Activated gamma-delta T cell treated with Interleukin-2 at 50 U/mL for 16 hours (primary cell): ENCODE measurements at places on chromosomes 7 and 10.

GRCh38 chr7:123608991-123609882 lies 7.6 kb downstream of the ASB15 start:
- no peak for DNase-seq

DNA sequence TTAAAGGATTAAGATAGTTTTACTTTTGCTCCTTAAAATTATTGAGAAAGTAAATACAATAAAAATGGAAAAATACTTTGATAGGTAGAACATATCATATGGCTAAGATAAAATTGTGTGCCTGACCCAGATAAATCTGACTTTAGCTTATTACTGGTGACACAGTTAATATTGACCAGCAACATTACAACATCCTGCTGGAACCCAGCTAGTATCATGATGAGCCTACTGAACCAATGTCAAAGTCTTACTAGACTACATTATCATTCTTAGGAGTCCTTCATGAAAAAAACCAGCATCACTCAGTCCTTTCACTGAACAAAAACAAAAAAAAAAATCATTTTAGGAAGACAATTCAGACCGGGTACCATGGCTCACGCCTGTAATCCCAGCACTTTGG lies 164.8 kb upstream of the CDK1 start:
- DNase-seq: no peak

- no peak for DNase-seq
Measured at GRCh38 chr10:87696922-87697745, 37.5 kb downstream of the PAPSS2 start.

GRCh38 chr10:43352951-43353350 lies 18.5 kb upstream of the FXYD4 start:
- no peak for DNase-seq

- DNase-seq: no peak
Measured at GRCh38 chr10:130987401-130987800, 324.1 kb downstream of the TCERG1L start.

- DNase-seq: no peak
Measured at GRCh38 chr10:34580214-34580613, 234.9 kb downstream of the PARD3 start.

- DNase-seq: no peak
Measured at GRCh38 chr10:64312876-64313275, 791.7 kb downstream of the REEP3 start.

DNA sequence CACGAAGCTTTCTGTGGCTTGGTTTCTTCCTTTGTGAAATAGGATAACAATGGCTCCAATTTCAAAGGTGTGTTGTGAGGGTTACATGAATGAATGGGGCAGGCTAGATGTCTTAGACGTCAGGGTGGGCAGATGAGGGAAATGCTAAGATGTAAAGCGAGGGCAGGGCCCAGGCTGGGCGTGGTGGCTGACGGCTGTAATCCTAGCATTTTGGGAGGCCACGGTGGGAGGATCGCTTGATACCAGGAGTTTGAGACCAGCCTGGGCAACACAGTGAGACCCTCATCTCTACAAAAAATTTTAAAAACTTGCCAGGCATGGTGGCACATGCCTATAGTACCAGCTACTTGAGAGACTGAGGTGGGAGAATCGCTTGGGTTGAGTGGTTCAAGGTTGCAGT lies 607.7 kb upstream of the FOXK1 start:
- DNase-seq: no peak

DNA sequence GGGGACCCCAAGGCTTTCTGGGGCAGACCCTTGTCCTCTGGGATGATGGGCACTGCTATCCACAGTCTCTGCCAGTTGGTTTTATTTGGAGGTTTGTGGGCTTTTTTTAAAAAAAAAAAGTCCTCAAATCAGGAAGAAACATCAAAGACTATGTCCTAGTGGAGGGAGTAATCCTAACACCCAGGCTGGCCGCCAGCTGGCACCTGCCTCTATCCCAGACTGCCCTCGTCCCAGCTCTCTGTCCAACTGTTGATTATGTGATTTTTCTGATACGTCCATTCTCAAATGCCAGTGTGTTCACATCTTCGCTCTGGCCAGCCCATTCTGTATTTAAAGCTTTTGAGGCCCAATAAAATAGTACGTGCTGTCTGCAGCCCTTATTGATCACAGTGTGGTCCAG lies 61.0 kb upstream of the LRRC4 start:
- DNase-seq: no peak

GRCh38 chr7:28114056-28114455 lies 66.5 kb downstream of the JAZF1 start:
- no peak for DNase-seq

DNA sequence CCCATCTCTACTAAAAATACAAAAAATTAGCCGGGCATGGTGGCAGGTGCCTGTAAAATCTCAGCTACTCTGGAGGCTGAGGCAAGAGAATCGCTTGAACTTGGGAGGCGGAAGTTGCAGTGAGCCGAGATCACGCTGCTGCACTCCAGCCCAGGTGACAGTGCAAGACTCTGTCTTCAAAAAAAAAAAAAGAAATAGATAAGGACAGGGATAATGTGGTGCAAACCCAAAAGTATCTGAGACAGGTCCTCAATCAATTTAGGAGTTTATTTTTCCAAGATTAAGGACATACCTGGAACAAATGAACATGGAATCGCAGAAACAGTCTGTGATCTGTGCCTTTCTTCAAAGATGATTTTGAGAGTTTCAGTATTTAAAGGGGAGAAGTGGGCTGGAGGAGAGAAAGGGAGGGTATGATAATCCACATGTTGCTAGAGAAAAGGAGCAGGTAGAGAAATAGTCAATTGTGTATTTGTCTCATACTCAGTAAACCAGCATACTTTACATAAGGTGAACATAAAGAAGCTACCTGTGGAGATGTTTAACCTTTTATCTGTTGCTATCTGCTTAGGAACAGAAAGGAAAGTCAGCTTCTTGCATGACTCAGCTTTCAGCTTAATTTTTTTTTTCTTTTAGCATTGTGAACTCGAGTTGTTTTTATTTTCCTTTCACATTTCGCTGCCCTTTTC lies 4.9 kb upstream of the MTPN start:
- DNase-seq: no peak

DNA sequence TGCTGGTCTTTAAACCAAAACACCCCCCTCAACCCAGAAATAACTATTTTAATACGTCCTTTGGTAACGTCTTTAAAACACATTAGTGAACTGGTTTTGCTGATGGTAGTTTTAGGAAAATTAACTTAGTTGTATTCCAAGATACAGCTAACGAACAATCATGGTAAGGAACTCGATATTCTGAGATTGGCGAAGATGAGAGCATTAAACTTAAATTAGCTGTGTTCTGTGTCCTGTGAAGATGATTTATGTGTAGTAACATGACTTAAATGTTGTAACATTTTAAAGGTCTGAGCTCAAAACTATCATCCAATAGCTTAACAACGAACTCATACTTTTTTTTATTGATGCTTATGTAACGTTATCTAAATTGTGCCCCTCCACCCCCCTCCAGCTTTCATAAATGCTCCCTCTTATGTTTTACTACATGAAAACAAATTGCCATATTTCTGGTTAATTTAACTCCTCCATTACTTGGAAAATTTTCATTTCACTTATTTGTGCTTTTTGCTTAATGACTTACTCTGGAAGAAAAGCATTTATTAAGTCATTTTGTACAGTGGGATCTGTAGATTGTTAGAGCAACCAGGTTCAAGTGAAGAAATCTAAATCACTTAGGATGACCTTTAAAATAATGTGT lies 1.7 kb downstream of the SDK1 start:
- no peak for DNase-seq

DNA sequence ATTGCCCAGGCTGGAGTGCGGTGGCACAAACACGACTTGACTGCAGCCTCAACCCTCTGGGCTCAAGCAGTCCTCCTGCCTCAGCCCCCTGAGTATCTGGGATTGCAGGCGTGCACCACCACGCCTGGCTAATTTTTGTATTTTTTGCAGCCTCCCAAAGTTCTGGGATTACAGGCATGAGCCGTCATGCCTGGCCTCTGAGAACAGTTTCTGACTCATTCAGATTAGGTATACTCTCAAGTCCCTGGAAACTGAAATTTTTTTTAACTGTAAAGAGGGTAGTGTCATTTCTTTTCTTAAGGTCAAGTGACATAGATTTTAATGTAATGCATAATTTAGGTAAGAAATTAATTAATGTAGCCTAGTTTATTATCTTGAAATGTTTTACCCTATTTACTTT lies 104.7 kb downstream of the SEPTIN7 start:
- DNase-seq: no peak

GRCh38 chr7:16270844-16271243 lies 150.5 kb downstream of the CRPPA start:
- DNase-seq: no peak

DNA sequence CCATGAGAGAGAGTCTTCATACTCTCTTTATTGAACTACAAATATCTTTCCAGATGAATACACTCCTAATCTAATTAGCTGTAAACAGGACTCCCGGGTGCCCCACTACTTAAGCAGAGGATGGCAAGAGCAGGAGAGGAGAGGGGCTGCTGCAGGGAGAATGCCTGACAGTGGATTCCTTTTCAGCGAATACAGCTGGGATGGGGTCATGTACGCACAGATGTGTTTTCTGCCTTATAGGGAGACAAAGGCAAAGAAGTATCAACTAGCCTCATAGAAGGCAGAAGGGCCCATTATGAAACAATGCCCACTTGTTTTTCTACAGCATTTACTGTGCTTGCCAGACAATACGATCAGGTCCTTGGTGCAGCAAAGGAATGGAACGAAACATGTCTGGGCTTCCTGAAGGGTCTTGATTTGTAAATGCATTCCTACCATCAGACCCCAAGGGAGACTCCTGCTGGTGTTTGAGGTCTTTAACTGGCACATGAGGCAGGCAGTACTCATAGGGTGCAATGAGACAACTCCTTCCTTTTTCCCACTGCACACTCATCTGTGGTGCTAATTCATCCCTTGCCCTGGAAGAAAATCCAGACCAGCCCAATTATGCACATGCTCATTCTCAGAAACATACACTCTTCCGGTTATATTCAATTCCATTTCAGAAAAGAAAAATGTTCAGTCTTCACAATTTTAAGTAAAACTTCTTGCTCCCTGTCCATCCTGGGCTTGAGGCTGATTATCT lies 117.1 kb downstream of the AOAH start:
- no peak for DNase-seq

DNA sequence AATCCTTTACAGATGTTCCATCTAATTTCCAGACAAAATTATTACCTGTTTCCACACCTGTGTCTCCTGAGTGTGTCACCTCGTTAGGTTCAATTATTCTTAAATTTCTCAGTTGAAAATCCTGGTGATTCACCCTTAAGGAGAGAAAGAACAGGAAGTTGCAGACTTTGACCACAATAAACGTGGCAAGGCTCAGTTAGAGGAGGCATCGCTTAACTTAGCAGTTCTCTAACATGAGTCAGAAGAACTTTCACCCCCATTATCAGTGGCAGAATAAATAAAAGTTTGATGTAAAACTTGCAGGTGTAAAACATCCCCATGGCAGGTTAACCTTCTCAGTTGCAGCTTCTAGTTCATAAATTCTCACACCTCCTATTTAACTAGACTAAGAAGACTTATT lies 8.3 kb downstream of the XPNPEP1 start:
- peak; percentile 36 for DNase-seq

DNA sequence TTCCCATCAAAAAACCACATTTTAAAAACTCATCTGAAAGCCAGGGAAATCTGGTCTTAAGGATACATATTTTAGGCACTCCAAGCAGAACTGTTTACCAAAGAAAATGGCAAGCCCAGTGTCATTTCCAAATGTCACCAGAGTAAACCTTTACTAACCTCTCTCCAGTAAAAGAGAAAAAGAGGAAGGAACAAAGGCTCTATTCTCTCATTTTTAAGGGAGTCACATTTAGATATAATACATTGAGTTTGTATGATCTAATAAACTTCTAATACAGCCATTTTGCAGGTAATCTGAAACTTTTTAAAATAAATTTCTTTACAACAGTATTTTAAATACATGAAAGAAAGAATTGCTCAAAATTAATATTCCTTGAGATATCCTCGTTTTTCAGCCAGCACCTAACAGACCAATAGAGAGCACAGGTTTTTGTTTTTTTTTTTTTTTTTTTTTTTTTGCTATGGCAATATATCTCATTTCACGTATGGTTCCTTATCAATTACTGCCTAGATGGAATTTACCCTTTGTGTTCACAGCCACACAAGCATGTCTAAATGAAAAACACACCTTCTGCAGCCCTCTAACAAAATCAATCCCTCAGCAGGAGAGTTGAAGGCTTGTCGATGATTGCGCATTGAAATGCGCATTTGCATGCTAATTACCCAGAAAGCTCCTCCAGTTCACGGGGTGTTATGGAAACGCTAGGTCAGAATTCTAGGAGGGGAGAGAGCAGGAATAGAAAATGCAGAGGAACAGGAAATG lies 39.8 kb upstream of the MSRB2 start:
- DNase-seq: no peak

GRCh38 chr10:75266945-75267344 lies 31.2 kb upstream of the COMTD1 start:
- no peak for DNase-seq

GRCh38 chr10:60951272-60951724 lies 7.3 kb upstream of the RHOBTB1 start:
- DNase-seq: no peak

GRCh38 chr7:29565634-29565981 lies 2.0 kb downstream of the PRR15 start:
- no peak for DNase-seq

DNA sequence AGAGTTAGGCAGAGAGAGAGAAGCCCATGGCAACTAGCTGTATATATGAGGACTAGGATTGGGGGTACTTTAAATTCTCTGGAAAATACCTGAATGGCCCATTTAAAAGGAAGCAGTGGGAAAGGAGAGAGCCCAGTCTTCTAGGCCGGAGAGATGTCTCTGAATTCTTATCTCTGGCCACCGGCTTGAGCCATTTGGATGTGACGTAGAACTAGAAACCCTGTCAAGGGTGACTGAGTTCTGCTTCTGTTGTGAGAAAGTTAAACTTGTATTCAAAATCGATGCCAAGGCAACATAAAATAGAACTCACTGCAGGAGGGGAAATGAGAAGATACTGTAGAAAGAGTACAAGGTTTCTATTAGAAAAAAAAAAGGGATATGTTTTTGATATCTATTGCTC lies 6.3 kb upstream of the GSTK1 start:
- DNase-seq: no peak

DNA sequence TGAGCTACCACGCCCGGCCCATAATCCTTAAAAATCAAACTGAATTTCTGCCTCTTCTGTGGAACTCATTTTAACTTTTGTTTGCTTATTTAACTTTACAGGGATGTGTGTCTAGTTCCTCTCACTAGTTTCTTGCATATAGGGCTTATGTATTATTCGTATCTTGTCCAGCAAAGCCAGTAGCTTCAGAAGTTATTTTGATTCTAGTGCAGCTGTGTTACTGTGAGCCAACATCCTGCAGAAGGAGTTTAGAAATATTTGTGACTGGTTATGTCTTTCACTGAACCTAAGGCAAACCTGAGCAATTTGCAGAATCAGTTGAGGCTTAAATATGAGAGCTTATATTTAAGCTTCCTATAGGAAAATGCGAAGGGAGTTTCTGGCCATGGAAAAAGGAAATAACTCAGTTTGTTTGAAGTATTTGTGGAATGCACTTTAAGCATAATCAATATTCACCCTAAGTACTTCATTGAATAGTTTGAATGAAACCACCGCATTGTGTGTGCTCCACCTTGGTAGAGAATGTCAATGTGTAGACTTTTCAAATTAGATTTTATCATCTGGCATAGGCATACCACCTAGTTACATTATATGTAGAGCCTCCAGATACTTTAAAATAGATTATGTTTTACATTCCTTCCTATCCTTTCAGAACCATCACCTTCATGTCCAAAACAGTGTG lies 90.8 kb downstream of the MCU start:
- no peak for DNase-seq
